ENCODE measurements at places on chromosomes 6 and 20.

DNA sequence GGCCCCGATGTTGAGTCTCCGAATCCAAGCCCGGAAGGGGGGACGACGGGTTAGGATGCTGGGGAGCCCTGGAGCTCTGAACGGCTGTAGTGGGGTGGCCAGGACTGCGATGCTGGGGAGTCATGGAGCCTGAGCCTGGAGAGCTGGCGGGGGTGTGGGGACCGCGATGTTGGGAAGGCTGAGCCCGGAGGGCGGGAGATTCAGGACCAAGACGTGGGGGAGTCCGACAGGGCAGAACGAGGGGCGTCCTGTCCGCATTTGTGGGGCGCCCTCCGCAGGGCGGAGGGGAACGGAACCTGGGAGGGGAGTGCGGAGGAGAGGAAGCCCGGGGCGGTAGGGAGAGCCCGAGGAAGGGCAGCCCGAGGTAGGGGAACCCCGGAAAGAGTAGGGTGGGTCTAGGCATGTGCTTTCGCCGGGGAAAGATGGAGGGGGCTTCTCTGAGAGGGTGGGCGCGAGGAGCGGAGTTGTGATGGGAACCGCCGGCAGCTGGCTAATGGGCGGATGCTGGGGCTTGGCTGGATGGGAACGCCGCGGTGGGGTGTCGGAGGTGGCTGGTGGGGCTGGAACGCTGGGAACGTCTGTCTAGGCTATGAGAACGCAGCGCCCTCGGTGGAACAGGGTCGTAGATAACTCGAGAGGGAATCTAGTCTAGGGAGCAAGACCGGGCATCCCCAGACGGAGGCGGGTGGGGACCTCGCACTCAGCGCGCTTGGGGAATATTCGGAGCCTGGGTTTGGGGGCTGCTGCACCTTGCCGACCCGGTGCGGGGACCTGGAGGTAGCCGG lies 684 bp downstream of the PAQR8 start:
- peak; percentile 52 for DNase-seq

- no peak for DNase-seq
These were observed 408.6 kb upstream of the IMPG1 start for GRCh38 chr6:76481101-76481500.

- DNase-seq, result peak; percentile 74
These were observed 87.0 kb downstream of the OR2B2 start for GRCh38 chr6:27825025-27825793.

DNA sequence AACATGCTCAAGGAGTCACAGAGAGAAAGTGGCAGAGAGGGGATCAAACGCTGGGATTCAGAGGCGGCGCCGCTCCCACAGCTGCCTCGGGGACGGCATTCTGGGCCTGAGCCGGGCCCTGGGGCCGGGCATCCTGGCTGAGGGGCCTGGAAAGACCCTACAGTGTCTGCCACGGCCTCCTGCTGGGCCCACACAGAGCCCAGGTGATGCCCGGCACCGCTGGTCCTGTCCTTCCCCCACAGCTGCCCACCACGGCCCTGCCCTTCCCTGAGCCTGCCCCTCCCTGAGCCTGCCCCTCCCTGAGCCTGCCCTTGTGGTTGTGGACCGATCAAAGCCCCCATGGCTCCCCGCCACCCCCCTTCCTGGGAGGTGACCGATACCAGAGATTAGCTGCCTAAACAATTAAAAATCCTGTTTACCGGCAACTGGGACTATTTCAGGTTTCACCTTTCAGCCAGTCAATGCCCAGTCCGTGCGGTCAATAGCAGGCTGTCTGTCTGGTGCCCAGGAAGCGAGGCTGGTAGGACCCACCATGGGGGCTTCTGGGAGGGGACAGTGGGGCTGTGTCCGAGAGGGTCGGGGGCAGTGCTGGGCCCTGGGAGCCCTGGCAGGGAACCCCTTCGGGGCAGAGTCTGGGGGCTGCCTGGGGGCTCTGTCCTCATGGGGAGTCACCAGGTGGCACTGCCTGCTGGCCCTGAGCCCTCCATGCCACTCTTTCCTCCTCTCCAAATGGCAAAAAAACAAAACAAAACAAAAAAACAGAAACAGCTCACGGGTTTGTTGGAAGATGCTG lies 55.4 kb upstream of the GATA5 start:
- peak; percentile 68 for DNase-seq

GRCh38 chr6:63447134-63447533 lies 125.1 kb upstream of the LOC128125822 start:
- DNase-seq, result no peak

GRCh38 chr6:161001421-161001820 lies 9.9 kb downstream of the MAP3K4 start:
- DNase-seq, result peak; percentile 49

DNA sequence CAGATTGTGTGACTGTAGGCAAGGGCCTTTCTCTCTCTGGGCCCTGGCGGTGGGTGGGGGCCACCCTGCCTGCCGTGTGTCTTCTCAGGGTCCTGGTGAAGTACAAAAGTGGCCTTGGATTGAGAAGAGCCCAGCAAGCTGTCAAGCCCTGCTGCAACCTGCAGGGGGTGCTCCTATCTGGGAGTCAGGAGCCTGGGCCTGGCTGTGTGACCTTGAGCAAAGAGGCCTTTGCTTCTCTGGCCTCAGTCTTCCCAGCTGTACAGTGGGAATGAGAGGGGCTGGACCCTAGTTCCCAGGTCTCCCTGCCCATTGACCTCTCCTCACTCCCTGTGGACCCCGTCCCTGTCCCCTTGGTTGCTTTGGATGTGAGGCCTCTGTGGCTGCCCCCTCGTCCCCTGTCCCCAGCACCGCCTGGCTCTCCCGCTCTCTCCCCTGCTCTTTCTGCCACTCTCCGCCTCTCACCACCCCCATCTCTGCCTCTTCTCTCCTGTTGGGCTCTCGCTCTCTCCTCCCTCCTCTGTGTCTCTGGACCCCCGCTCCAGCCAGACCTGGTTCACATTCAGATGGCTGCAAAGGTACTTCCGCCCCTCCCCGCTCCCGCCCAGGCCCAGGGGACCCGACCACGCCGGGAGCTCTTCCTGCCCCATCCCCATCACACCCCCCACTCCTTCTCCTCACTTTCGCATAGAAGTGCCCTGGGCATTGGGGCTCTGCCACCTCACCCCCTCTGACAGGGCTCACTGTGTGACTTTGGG lies 46.7 kb downstream of the SRC start:
- peak; percentile 75 for DNase-seq

- DNase-seq, result no peak
These were observed 355.0 kb downstream of the CDH26 start for GRCh38 chr20:60313191-60313590.

DNA sequence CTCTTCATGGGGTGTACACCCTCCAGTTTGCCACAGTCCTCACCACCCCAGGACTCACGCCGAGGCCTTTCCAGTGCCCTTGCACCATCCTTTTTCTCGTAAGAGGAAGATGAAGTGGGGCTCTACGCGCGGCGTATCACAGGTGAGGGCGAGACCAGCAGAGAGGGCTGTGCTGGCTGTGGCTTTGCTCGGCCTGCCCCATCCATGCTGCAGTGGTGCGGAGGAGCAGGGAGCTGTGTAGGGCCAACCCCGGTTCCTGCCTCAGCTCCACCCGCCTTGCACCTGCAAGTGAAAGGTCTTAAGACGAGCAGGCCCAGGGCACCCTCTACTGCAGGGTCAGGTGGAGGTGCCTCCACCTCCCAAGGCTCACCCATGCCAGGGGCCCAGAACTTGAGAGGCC lies 24.1 kb downstream of the RBCK1 start:
- no peak for DNase-seq

- DNase-seq, result no peak
These were observed 6.8 kb upstream of the PLCB4 start for GRCh38 chr20:9062066-9062465.

Data from hematopoietic multipotent progenitor cell treated with erythropoietin and hydrocortisone succinate and interleukin-3 and kit ligand, for 6 days (in vitro differentiated cells).